ENCODE measurements at places on chromosomes 7 and 10.
A peak's percentile ranks its signal among the peaks of the same experiment; 100 is the strongest.

- DNase-seq: no peak
Measured at GRCh38 chr10:45075826-45076380, 75.2 kb downstream of the ZNF22 start.

DNA sequence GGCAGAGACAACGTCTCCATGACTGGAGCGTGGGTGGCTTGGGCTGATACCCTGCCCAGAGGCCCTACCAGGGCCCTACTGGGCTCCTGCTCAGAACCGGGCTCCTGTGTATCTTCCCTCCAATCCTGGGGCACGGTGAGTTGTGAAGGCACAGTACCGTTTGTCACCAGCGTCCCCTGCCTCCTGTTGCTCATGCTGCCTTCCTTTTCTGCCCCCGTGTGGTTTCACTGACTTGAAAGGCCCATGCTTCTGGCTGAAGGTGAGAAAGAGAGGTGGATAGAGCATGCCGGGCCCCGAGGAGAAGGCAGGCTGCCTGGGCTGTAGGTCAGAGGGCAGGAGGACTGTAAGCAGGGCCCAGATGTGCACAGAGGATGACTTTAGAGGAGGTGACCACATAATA lies 9.1 kb upstream of the DMBT1 start:
- peak; percentile 11 for DNase-seq

GRCh38 chr7:26398427-26398755 lies 106.7 kb downstream of the SNX10 start:
- DNase-seq: peak; percentile 10

- DNase-seq: no peak
Measured at GRCh38 chr10:3525832-3526449, 259.1 kb downstream of the KLF6 start.

DNA sequence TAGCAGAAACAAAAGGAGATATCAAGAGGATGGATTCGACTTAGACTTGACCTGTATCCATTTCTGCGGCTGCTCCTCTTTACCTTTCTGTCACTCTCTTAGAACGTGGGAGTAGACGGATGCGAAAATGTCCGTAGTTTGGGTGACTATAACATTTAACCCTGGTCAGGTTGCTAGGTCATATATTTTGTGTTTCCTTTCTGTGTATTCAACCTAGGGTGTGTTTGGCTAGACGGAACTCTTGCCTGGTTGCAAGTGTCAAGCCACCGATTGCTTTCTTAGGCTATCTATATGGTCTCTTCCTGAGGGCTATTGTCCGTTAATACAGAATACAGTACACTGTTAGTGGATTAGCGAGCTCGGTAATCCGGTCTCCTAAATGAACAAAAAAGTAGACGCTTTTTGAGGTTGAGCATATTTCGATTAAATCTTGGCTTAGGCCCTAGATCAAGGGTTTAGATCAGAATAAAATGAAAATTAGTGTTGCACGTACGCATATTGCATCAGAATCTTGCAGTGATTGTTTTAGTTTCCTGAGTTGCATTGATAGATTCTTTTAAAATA lies 1.2 kb downstream of the PTEN start:
- peak; percentile 15 for DNase-seq

DNA sequence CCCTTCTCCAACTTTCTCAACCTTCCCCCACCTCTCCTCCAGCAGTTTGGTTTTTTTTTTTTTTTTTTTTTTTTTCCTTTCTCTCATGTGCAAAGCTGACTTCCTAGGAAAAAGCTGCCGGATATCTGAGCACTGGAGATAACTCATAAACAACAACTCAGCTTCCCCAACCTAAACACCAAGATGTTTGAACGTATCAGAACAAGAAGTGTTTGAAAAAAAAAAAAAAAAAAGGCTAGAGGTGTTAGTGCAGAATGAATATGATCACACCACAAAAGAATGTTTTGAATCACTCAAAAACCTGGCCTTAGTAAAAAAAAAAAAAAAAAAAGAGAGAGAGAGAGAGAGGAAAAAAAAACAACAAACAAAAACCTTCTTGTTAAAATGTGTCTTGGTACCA lies 11.2 kb downstream of the GATA3 start:
- peak; percentile 78 for DNase-seq

DNA sequence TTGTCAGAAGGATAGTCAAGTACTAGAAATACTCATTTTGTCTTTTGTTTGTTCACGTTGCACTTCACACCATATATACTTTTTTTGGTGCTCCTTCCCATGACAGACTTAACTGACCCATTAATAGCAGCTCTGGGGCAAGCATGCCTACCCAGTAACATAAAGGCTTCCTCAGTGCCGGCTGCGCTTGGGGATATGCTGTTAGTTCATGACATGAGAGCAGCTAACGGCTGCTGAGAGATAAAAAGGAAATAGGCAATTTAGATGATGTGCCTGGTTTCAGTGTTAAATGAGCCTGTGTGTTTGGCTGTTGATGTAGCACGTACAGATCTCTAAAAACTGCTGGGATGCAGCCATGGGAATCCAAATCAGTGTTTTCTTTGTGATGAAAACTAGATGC lies 86.4 kb downstream of the TAX1BP1 start:
- no peak for DNase-seq

- no peak for DNase-seq
Measured at GRCh38 chr10:127195041-127195506, 1.3 kb downstream of the INSYN2A start.

- DNase-seq: no peak
Measured at GRCh38 chr10:13338390-13339110, 9.5 kb downstream of the SEPHS1 start.

GRCh38 chr7:35504365-35504764 lies 190.6 kb downstream of the HERPUD2 start:
- DNase-seq: no peak

DNA sequence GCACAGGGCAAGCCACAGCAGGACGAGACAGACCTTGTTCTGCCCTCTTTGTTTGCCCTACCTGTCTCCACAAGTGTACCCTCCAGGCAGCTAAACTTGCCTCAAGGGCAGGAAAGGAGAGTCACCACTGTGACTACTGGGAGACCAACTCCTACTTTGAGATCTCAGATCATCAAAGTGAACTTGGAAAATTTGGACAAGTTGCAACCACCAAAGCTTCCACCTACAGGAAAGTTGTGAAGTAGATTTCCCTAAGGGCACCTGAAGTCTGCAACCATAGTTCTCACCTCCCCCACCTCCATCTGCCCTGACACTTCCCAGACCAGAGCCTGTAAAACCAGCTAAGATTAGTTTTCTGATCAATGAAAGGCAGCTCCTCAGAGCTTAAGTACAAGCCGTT lies 2.5 kb upstream of the WDR91 start:
- no peak for DNase-seq

DNA sequence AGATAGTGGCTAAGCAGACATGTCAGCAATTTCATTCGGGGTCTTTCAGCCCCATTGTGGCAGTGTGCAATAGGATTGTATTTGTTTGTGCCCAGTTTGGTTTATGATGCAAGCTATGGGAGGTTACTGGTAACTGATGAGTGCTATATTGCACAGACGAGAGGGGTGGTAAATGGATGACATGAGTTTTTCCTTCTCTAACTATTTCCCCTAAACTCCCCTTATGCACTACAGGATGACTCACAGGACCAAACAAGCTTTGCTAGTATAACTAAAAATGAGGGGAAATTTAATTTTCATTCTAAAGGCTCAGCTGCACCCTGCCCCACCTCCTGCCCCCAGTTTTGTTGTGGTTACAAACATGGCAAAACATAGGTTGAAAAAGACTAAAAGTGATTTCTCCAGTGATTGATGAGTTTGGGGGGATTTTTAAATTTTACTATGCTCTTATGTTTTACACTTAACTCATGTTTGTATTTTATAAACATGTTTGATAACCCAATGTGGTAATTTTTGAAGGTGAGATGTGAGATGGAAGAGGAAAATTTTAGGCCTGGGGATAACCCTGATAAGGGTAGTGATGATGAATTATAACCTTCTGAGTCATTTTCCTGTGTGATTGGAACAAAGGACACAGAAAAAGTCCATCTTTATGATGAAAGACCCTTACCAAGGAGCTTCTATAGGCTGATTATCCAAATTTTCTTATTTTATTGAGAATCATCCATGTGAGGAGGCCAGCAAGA lies 60.8 kb upstream of the NAMPT start:
- peak; percentile 74 for DNase-seq

- no peak for DNase-seq
Measured at GRCh38 chr7:105905209-105905909, 29.0 kb upstream of the ATXN7L1 start.

- DNase-seq: peak; percentile 33
Measured at GRCh38 chr7:138667535-138668228, 33.5 kb downstream of the SVOPL start.

DNA sequence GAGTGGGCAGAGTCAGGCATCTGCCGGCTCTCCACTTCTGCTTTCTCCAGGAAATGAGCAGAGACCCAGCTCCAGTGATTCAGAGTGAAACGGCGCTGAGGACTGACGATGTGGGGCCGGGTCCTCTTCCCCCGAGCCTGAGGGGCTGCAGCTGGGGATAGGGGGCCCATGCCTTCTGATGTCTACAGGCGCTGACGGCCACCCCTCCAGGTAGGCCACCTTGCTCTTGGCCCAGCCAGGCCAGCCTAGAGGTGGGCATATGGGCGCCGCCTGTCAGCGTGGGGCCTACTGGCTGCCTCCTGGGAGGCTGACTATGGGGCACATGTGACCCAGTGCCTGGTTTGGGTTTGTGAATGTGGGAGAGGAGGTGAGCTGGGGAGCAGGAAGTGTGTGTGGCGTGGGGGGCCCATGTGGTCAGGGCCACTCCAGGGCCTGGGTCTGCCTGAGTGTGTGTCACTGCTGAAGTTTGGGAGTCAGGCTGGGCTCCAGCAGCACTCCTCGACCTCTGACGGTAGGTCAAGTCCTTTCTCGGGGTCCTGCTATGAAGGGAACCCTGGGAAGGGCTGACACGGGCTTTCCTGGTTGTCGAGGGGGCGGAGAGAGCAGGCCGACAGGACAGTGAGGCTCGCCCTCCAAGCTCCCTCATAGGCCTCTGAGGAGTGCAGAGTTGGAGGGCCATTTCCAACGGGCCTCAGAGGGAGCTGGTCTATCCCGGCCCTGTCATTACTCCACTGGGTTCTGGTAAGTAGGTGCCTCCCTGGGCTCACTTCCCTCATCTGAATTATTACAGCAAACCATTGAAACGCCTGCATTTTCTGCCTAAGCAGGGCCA lies at the start of gene WDFY4:
Gene WDFY4 (plus strand): TSS at position 82 of the 832 bp plus-strand sequence. CDS start 24,860 bp downstream, outside the sequence.
- no peak for DNase-seq
